LHCN-M2 (cell line): ENCODE measurements at places on chromosomes 3 and 15. TPM values are rescaled to one million over a fixed set of nuclear protein-coding genes. Genes with fewer than 3 reads are reported as not detected.

GRCh38 chr3:138113326-138113725 lies 2.1 kb downstream of the DZIP1L start:
- DNase-seq = no peak

PDE8A gene
- 12.5 and 13.0 TPM in 2 replicates for total RNA-seq

- peak; percentile 22 for DNase-seq
These were observed 203.9 kb downstream of the TLE3 start for GRCh38 chr15:69893863-69894262.

SPTBN5 gene
- total RNA-seq = 0.69 and 0.90 TPM in 2 replicates

- DNase-seq = peak; percentile 58
These were observed 216.9 kb downstream of the ATP8B4 start for GRCh38 chr15:49901996-49902684.

ARGFX gene
- total RNA-seq = not detected in 2 replicates

GRCh38 chr3:197430934-197431333 lies 124.8 kb downstream of the BDH1 start:
- peak; percentile 50 for DNase-seq

DNA sequence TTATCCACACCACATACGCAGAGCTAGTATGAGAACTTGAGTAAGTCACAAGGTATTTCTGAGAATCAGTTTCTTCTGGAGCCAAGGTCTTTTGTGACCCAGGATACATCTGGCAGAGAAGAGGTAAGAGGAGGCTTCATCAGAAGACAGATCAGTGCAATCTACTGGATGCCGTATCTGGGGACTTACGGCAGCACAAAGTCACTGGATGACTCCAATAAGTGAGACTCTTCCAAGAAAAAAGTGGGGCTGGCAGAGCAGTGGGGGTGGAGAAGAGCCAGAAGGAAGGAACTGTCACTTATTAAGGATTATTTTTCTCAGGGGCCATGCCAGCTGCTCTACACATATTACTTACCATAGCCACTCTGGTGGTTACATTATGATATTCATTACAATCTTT lies 31.6 kb upstream of the UBXN7 start:
- DNase-seq = no peak

DNA sequence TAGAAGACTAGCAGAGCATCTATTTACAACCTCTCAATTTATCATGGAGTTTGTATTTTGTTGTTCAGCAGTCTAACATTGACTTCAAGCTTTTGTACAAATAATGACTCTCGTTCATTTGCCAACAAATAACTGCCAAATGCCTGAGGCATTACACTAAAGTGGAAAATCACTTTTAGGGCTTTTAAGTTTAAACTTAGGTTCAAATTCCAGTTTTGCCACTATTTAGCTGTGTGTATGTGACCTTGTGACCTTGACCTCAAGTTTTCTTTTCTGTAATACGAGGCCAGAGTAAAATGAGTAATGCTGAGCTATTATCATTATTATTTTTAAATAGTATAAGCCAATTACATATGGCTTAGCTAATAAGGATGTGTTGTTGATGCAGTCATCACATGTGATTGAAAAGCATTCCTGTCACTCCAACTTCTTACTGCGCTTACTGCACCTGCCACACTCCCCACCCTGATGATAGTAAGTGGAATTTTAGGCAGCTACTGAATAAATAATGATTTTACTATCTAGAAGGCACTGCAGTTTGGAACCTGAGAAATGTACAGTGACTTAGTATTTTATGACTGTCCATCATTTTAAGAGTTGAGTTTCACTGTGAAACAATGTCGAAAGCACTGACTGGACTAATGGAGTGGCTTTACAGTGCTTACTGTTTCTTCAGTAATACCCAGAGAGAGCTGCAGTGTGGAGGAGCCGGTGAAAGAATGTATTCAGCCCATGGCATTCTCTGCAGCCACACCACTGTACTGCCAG lies 16.3 kb downstream of the ARL8B start:
- DNase-seq = peak; percentile 69

KNG1 gene
- not detected in 2 replicates for total RNA-seq
